ENCODE measurements at places on chromosomes 11 and 22.

DNA sequence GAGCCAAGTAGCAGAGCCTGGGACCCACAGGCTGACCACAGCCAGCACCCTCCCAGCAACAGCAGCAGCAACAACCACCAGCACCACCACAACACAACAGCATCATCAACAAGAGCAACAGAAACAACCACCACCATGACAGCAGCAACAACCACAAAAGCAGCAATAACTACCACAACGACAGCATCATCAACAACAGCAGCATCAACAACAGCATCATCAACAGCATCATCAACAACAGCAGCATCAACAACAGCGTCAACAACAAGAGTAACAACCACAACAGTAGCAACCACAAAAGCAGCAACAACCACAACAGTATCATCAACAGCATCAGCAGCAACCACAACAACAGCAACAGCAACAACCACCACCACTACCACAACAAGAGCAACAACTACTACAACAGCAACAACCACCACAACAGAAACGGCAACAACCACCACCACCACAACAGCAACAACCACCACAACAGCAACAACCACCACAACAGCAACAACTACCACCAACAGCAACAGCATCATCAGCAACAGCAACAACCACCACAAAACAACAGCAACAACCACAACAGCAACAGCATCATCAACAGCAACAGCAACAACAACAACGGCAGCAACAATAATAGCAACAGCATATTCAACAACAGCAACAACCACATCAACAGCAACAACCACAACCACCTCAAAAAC lies 22.1 kb upstream of the FGF3 start:
- no peak for DNase-seq

DNA sequence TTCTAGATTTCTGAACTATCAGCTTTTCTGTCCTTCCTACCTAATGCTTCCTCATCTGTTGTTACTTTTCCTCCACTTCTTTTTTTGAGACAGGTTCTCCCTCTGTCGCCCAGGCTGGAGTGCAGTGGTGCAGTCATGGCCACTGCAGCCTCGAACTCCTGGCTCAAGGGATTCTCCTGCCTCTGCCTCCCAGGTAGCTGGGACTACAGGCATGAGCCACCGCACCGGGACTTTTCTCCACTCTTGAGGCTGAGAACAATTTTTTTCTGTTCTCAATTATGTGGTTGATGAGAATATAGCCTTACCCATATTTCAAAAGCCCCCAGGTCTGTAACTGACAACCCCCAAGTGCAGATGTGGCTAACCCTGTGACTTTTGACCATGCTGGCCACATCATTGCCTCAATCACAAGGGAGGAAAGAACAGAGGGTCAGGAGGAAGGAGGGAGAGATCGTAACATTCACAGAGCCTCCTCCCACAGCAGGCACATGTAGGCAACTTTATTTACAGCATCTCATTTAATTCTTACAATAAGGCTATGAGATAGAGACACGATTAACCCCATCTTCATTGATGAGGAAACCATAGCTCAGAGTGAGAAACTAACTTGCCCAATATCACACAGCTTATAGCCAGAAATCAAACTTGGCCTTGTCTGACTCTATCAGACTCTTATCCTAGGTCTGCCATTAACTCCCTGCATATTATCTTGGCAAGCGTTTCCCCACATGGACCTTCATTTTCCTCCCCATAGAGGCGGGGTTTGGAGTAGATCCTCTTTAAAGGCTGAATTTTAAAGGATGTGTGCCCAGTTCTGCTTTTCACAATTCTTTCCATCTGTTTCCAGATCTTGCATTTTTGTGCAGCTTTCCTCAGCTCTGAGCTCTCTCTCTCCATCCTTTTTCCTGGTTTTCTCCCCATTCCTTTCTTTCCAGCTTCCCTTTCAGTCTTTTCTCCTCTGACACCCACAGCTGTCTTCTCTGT lies 9.6 kb downstream of the POU2F3 start:
- no peak for DNase-seq

- no peak for DNase-seq
Measured at GRCh38 chr11:55652560-55652959, 4.4 kb downstream of the OR4S2 start.

GRCh38 chr11:73348838-73349237 lies 27.4 kb upstream of the RELT start:
- DNase-seq = no peak

DNA sequence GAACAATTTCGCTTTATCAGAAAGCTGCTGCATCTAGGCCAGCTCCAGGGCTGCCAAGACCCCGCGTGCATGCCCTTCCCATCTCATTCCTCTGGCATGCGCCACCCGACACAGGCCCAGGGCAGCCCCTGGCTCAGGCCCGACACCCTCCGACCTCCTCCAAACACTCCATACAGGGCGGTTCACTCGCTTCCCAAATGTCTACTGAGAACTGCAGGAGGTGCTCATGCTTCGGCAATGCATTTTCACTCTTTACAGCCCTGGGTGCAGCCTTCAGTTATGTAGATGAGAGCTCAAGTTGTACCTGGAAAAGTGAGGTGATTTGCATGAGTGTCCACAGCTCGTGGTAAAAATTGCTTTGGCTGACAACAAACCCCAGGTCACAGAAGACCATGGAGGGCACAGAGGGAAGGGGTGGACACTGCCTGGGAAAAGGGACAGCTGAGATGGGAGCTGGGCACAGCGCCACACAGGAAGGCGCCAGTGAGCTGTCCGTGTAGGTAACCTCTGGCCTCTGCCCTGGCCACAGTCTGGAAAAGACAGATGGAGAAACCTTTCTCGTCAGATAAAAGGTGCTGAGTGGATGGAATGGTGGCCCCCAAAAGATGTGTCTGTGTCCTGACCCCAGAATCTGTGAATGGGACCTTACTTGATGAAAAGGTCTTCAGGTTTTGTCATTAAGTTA lies 1351.9 kb downstream of the BRD1 start:
- no peak for DNase-seq

- DNase-seq = no peak
Measured at GRCh38 chr22:35491908-35492380, 48.7 kb upstream of the RASD2 start.

- DNase-seq = no peak
Measured at GRCh38 chr11:36086366-36086765, 142.5 kb downstream of the LDLRAD3 start.

- peak; percentile 8 for DNase-seq
Measured at GRCh38 chr11:84922836-84923235, 704.3 kb downstream of the DLG2 start.

GRCh38 chr11:120574876-120575275 lies 63.3 kb downstream of the GRIK4 start:
- no peak for DNase-seq

DNA sequence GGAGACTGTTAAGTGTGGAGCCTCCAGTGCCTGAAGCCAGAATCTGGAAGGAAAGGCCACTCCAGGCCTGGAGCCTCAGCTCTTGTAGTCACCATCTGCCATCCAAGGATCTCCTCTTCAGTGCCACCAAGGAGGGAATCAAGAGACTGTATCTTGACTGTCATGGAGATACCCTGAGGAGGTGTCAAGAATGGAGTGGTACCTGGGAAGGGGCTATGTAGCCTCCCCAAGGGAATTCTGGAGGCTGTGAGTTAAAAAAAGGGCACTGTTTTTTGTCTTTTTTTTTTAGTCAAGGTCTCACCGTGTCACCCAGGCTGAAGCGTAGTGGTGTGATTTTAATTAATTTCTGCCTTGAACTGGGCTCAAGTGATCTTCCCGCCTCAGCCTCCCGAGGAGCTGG lies 3.2 kb upstream of the C22orf15 start:
- DNase-seq = no peak
